ENCODE measurements at places on chromosomes 5 and 9.

DNA sequence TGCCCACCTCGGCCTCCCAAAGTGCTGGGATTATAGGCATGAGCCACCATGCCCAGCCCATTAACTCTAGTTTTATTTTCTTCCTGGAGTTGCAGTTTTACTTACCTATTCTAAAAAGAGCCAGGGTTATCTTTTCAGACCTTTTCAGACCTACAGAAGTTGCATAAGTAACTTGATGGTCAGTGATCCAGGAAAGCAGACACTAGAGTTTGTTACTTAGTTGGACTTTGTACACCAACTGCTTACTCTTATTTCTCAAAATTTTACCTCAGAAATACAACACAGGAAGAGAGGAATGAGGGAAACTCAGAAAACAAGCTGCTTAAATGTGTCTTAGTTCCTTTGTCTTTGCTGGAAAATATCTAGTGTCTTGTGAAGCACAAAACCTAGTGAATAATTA is 25.4 kb downstream of the RAD23B start:
- DNase-seq = no peak

DNA sequence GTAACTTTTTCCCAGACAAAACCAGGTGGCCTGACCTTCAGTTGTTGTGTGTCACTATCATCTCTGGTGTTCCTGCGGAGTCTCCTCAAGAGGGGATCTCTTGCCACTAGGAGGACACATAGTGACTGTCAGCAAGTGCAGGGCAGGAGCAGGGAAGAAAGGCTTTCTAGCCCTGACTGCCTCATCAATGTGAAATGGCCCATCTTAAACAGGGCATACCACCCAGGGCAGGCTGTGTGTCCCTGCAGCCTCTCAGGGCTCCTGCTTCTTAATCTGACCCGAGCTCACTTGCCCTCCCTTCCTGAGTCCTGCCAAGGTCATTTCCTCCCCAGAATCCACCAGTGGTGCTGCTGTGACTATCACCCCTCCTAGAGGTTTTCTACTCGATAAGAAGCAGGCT is 57.4 kb upstream of the SIMC1 start:
- DNase-seq = no peak

DNA sequence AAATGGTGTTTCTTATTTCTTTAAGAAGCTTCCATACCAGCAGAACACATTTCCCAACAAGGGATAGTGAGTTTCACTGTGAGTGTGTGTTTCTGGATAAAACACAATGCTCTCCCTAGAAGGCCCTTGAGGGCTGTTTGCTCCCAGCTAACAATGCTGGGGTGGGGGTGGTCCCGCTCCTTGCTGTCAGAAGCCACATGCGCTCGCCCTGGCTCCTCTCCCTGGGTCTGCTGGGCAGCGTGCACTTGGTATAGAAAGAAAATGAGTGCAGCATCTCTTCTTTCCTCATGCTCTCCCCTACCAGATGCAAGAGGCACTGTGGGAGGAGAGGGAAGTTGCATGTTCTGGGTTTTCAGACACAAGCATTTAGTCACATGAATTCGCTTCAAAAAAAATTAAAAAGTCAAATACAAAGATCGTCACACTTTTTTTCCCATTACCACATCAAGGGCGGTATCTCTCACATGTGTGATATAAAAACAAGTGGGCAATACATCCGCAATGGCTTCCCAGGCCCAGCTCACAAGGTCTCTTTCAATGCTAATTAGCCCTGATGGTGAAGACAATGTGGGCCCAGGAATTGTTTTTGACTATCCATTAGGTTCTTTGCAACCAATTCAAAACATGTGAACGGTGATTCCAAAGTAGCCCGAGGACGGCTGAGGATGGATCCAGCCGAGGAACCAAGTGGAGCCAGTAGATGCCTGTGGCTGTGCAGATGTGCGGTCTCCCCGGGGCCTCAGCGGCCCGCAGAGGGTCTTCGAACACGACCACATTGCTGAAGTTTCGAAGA is 603.6 kb downstream of the IRX1 start:
- DNase-seq = no peak

DNA sequence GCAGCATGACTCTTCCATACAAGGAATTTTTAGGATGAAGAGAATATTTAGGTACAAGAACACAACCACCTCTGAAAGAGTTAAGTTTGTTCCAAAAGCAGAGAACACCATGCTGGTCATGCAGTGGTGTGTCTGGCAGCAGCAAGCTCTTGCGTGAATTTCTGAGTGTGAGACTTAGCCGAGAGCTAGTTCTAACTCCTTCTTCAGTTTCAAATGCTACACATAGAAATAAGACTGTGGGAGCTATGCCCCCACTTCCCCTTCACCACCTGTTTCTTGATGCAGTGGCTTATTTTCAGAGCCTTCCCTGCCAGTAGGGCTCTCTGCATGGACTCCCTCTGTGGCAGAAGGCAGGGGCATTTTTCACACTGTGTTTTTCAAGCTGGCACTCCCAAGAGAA is 122.9 kb upstream of the ZNF366 start:
- no peak for DNase-seq

DNA sequence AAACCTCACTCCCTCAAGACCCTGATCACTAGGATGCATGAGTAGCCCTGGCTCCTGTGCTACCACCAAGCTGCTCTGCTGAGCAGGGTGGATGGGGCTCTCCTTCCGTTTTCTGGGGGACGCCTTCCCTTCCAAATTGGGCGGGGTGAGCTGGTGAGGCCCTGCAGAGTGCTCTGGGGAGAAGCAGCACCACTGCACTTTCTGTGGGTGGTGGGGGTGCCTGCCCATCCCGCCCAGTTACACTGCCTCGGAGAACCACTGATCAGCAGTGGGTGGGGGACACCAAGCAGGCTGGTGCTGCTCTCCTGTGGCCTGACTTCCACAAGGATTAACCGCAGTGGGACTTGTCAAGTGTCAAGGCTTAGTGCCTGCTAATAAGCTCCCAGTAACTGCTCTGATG is 19.0 kb downstream of the GFPT2 start:
- DNase-seq = no peak

- no peak for DNase-seq
Observed at GRCh38 chr5:59021837-59022514, 439.1 kb downstream of the RAB3C start.

DNA sequence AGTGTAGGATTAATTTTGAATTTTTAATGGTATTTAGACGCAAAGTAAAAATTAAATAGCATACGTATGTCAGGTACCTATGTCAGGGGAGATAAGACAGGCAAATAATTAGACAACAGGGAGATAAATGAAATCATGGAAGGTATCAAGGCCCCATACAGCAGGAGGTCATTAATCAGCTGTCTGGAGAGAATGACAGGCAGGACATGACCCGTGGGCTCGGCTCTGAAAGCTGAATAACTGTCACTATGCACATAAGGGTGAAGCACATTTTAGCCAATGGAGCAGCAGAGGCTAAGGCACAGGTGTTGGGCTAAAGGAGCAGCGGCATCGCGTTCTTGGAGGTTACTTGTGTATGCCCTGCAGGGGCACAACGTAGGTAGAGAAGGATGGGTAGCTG is 11.9 kb downstream of the SLC25A51 start:
- no peak for DNase-seq

DNA sequence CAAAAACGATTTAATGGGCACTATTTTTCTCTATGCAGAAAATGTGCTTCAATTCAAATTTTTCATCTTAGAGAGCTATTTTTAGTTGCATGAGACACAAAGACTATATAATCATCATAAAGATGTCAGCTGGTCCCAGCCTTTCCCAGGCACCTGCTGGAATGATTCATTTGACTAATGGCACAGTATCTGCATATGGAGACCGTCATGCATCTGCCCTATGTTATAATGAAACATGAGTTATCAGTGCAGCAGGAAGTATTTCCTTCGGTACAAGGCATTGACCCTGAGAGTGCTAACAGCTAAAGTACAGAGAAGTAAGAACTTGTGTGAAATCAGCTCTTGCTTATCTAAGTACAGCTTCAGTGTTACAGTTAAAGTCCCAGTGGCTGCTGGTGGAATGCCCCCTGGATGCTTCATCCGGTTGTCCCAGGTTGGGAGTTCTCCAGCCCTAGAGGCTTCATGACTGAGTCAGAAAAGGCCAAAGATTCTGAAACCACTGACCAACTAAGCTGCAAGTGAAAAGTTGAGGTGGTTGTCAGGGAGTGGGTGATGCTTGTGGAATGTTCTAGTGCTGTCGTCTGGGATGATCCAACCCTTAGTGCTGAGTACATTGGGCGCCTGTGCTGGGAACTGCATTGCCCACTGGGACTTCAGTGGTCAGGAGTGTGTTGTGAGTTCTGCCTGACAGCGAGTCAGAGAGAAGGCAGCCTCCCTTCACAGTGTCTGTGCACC is 57.2 kb downstream of the MTRR start:
- DNase-seq = peak; percentile 89

DNA sequence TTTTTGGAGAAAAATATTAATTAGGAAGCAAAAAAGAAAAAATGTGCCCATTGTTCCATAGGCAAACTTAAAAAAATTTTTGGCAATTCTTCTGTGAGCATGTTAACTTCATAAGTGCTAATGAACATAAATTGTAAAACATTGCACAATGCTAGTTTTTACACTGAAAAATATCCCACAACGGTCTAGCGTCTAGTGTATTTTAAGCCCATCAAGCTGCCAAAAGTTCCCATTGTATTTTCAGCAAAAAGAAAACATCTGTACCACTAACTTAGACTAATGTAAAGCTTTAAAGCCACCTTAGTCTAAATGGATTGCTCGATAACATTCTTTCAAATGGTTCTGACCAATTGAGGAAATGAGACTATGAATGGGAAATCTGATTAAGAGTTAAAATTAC is 2.8 kb downstream of the NR6A1 start:
- DNase-seq = no peak

DNA sequence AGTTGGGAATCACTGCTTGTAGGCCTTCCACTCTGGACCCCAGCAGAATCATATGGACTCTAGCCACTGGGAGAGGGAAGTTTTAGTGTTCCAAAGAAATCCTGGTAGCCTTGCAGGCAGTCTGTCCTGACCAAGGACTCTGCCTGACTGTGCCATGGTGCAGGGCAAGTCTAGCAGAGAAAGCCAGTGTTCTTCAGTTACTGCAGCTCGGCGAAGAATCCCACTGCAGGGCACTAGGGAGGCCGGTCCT is 20.3 kb upstream of the MATR3 start:
- no peak for DNase-seq
